ENCODE measurements at places on chromosomes 3 and 15.

DNA sequence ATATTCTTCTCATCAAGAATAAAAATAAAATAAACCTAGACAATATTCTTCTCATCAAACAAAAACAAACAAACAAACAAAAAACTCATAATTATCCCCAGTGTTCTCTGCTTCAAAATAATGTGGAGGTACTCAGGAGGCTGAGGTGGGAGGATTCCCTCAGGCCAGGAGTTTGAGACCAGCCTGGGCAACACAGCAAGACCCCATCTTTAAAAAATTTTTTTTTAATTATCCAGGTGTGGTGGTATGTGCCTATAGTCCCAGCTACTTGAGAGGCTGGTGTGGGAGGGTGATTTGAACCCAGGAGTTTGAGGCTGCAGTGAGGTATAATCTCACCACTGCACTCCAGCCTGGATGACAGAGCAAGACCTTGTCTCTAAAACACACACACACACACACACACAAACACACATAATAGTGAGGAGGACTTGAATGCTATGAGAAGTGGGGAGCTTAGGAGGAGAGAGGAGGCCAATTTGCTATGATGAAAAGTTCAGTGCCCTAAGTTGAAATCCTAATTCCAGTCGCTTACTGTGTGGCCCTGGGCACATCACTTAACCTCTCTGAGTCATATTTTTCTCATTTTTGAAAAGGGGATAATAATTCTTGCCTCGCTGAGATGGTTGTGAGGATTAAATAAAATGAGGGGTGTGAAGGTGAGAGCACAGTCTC lies 35.8 kb upstream of the HERC1 start:
- no peak for DNase-seq

DNA sequence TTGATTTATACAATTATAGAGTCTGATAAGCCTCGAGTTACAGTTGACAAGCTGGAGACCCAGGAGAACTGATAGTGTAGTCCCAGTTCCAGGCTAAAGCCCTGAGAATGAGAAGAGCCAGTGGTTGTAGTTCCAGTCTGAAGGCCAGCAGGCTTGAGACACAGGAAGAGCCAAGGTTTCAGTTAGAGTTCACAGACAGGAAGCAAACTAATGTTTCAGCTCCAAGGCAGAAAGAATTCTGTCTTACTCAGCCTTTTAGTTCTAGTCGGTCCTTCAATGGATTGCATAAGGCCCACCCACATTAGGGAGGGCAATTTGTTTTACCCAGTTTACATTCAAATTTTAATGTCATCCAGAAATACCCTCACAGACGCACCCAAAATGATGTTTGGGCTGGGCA lies 102.7 kb downstream of the CDIN1 start:
- no peak for DNase-seq

DNA sequence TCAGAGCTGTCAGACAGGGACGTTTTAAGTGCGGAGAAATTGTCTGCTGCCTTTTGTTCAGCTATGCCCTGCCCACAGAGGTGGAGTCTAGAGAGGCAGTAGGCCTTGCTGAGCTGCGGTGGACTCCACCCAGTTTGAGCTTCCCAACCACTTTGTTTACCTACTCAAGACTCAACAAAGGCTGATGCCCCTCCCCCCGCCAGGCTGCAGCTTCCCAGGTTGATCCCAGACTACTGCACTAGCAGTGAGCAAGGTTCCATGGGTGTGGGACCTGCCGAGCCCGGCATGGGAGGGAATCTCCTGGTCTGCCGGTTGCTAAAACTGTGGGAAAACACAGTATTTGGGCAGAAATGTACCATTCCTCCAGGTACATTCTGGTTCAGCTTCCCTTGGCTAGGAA lies 282.1 kb downstream of the VGLL3 start:
- DNase-seq = no peak

DNA sequence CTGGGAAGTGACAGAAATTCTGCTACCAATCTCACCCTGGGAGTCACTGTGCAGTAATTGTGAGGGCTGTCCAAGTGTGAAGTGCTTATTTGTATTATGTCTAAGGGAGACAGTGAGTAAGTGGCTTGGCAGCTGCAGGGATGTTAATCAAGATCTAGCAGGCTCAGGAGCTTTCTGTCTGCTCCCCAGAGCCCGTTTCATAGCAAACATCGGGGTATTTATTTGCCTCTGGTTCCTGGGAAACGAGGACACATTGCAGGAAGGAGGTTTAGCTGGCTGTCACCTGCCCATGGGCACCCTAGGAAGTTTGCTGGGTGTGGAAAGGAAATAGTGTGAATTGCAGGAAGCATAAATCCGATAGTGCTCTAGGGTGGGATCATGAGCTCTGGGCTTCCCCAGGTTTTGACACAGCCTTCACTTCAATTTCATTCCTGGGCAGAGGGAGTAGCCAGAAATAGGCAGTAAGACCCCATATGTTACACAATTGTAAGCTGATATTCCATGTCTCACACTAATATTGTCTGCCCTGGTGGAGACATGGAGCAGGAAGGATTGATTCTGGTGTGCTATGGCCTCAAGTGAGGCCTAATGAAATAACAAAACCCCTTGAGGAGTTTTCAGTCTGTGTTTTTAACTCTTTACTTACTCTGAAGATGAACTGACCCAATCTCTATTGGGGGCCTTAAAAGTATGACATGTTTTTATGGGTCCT lies 74.1 kb upstream of the MITF start:
- no peak for DNase-seq

GRCh38 chr3:39290255-39290654 lies 10.4 kb upstream of the CX3CR1 start:
- DNase-seq = no peak

DNA sequence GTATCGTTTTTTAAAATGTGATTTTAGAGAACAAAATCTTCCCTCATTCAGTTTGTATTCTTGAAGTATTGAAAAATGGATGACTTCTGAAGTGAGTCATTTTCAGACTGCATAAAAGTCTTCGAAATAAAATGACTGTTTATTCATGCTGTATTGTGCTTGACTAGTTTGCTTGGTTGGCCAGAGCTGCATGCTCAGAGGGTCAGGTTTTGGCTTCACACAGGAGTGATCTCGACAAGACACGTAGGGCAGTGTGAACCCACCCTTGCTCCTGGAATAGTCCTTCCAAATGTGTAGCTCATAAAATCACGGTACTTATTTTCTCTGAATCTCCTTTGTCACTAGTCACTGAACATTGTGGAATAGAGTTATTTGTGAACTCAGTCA lies 73.3 kb downstream of the FNDC3B start:
- no peak for DNase-seq

DNA sequence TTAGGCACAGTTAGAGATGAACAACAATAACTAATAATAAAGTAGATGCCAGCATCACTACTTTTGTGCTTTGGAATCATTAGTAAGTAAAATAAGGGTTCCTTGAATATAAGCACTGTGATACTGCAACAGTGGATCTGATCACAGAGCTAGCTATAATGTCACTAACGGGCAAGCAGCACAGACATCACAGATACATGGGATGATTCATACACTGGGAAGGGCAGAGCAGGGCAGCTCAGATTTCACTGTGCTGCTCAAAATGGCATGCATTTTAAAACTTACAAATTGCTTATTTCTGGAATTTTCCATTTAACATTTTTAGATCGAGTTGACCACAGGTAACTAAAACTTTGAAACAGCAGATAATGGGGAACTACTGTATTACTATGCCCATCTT lies 476.6 kb downstream of the FHIT start:
- no peak for DNase-seq

DNA sequence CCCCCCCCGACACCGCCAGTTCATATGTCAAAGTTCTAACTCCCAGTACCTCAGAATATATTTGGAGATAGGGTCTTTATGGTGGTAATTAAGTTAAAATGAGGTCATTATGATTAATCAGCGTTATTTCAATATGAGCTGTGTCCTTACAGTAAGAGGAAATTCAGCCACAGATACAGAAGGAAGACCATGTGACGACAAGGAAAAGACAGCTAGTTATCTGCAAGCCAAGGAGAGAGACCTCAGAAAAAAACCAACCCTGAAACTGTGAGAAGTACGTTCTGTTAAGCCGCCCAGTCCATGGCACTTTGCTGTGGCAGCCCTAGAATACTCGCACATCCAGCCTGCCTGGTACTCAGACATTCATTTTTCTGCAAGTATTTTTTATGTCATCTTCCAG lies 62.3 kb upstream of the ARL8B start:
- DNase-seq = no peak

DNA sequence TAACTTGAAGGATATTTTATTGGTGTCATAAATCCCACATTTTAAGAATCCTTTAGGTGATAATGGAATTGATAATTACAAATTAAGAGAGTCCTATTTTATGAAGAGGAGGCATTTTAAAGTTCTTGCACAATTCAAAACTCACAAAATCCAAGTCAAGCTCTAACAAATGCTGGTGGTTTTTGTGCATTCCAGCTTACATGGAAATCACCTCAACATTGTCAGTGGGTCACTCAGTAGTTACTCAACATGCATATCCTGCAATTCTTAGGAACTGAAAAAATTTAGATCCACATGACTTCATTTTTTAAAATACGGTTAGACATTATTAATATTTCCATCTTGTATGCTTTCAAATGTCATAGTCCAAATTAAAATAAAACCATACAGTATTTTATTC lies 487.2 kb downstream of the CNTN3 start:
- DNase-seq = no peak

- DNase-seq = no peak
Measured at GRCh38 chr15:88872106-88872505, 23.2 kb downstream of the HAPLN3 start.

Measured in activated CD4-positive, alpha-beta T cell treated with anti-CD3 and anti-CD28 coated beads for 4 hours (primary cell).